Fibroblast of skin of right biceps (primary cell): ENCODE measurements at places on chromosomes 4 and X.

DNA sequence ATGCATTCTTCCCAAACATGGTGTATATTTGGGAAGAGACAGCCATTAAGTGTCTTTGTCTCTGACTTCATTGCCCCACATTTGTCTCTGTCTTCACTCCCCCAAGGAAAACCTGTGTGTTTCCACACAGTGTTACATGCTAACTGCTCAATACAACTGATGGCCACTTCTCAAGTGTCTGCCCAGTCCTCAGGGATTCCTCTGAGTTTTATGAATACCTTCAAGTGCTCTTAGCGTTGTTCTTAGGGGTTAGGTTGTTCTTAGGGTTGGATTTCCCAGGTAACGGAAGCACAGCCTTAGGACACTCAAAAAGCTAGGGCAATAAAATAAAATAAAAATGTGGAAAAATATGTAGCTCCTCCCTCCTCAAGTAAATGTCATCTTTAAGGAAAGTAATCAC is 64.7 kb upstream of the PLAC8 start:
- no peak for DNase-seq

DNA sequence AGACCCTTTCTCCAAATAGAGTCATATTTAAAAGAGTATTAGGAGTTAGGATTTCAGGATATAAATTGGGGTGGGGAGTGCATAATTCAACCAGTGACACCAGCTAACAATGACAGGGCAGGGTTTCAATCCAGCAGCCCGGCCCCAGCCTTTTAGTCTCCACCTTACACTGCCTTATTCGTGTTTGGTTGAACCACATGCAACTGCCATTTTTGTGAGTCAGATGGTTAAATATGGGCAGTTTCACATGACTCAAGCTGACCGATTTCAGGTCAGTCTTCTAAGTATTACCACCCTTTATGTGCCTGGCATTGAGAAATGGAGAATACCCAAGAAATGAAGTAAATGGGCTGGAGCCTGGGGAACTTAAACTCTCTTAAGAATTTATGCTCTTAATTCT is 102.8 kb downstream of the STOX2 start:
- DNase-seq, result peak; percentile 48

- peak; percentile 13 for DNase-seq
These were observed 44.8 kb downstream of the NPFFR2 start for GRCh38 chr4:72076562-72076961.

- no peak for DNase-seq
These were observed 92.6 kb downstream of the CCSER1 start for GRCh38 chr4:90219822-90220221.

DNA sequence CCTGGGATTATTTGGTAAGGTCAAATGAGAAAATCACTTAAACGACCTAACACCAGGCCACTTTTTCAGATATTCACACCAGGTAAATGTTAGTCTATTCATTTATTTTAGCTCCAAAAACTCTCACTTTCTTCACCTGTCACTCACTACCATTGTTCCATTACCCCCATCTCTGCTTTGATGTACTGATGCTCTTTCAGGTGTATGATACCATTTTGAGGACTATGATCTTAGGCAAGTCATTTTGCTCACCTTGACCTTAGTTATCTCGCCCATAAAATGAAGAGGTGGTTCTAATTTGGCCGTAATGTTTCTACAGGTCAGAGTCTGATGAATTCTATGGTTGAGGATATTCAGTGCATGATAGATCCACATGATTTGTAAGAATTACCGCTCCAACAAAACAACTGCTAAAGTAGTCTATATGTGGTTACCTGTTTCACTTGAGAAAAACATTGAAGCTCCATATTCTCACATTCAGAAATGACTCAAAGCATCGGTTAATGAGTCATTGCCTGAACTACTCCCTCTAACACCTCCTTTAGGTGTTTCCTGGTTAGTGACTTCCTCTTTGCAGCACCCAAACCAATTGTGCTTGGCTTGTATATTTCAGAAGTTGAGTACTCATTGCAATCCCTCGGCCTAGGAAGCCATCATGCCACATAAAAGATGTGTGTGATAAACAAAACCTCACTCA is 4.5 kb downstream of the DTHD1 start:
- no peak for DNase-seq

- DNase-seq, result no peak
These were observed 201.1 kb downstream of the OPHN1 start for GRCh38 chrX:68232206-68232605.

DNA sequence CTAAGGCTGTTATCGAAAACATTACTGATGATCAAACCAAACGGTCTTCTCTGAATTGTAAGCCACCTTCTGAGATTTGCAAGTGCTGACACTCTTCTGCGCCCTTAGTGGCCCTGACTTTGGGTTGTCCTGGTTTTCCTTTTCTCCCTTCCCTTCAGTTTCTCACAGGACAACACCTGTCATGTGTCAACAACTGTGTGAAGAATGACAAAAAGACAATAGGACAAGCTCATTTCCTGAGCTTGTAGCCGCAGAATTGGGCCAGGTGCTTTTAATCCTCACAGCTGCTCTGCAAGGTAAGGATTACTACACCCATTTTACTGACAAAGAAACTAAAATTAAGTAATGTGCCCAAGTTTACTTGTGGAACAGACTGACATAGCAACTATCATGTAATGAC is 44.9 kb upstream of the TXK start:
- no peak for DNase-seq
